CD4-positive, alpha-beta T cell treated with Interleukin-15 for 4 hours (primary cell): ENCODE measurements at places on chromosomes 7 and 10.

GRCh38 chr10:17993361-17993760 is 41.6 kb downstream of the SLC39A12 start:
- no peak for DNase-seq

GRCh38 chr10:21208666-21209316 is 311.7 kb upstream of the NEBL start:
- no peak for DNase-seq

DNA sequence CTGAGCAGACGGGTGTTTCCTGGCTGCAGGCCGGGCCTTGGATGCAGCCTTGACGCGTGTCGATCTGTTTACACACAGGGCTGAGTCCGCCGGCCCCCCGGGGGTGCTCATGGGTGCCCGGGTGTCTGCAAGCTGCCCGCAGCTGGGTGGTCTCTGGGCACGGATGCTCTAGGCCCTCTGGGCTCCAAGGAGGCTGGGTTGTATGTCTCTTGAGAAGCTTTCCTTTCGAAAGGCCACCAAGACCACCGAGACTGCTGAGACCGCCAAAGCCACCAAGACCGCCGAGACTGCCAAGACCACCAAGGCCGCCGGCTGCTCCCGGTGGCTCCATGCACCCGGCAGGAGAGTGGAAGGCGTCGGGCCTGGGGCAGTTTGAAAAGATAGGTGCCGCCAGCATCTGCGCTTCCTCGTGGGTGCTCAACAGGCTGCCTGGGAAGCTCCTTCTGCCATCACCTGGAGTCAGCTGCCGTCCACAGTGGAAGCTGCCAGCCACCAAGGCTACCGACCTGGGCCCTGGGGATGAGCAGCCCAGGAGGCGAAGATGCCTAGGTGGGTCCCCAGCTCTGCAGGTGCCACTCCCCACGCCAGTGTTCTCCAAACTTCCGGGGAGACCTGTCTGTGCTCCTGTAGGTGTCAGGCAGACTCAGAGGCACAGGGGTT is 121.1 kb downstream of the INPP5A start:
- no peak for DNase-seq

DNA sequence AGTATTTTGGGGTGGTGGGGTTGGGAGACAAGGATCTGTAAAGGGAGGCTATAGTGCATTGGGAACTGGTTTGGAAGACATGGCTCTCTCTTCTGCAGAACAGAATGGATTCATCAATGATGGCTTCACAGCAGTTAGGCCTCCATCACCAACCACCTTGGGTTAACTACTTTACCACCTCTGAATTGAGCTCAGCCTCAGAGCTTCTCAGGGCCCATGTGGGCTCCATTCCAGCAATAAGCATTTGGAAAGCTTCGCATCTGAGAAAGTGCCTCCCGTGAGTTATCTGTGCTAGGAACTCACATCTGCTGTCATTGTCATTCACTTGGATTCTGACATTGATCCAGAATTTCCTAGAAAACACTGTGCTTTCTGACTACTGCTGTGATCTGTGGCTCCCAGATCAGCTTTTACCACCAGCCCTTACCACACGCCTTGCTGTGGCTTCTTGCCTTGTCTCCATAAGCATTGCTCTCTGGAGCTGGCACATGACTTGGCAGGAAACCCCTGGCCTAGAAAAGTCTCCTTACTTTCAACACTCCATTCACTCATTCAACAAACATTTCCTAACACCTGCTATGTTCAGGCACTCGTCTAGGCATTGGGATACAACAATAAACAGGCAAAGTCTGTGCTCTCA is 70.7 kb upstream of the ADO start:
- no peak for DNase-seq

GRCh38 chr10:63611078-63611477 is 89.9 kb downstream of the REEP3 start:
- no peak for DNase-seq
